Activated CD4-positive, alpha-beta T cell treated with anti-CD3 and anti-CD28 coated beads, Interleukin-2, amount 50 U/mL, for 48 hours (primary cell): ENCODE measurements at places on chromosomes 4 and X.

DNA sequence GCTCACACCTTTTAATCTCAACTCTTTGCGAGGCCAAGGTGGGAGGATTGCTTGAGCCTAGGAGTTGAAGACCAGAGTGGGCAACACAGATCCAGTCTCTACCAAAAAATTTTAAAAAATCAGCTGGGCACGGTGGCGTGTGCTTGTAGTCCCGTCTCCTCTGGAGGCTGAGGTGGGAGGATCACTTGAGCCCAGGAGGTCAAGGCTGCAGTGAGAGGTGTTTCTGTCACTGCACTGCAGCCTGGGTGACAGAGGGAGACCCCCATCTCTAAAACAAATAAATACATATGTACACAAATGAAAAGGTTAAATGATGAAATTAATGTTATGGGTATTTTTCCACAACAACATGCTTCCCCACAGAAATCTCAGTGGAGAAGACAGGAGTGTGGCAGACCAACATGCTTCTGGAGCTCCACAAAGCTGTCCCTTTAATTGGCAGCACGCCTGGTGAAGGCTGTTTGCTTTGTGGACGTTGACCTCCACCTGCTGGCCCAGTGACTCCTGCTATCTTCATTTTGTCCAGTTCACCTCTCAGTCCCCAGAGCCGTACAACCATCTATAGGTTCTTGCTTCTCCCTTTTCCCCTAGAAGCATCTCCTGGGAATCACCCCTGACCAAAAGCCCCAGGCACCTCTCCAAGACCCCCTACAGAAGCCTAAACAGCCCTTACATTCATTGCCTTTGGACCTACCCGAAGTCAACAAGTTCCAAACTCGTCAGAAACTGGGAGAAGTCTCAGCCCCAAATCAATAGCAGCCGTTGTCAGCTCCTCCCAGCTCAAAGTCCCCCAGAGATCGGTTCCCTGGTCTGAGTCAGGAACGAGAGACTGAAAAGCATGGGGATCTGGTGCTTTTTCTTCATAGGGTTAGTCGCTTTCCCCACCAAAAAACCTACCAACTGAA, 36.4 kb upstream of the CD99 start:
- DNase-seq = no peak

DNA sequence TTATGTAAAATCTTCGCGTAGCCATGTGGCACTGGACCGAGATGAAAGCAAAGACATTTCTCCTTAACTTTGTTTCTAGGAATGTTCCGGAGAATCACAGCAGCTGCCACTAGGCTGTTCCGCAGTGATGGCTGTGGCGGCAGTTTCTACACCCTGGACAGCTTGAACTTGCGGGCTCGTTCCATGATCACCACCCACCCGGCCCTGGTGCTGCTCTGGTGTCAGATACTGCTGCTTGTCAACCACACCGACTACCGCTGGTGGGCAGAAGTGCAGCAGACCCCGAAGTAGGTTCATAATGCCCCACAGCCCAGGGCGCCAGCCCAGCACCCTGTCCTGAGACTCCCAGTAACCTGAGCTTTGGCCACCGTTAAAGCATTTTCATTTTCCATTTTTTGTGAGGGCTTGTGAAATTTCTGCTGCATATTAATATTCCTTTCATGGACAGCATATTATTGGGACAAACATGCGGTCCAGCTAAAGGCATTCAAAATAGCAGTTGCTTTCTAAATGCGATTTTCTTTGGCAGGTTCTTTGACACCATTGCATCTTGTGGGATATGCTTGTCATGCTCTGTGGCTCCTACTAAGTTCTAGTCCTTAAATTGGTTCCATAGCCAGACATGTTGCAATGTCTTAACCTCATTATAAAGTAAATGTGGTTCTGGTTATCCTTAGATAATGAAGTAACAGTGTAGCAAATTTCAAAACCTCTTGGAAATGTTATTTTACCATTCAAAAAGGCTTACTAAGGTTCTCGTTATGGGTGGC, 49.1 kb upstream of the MSANTD1 start:
- DNase-seq = no peak

- DNase-seq = no peak
Measured at GRCh38 chrX:56615282-56615681, 51.9 kb downstream of the UBQLN2 start.

DNA sequence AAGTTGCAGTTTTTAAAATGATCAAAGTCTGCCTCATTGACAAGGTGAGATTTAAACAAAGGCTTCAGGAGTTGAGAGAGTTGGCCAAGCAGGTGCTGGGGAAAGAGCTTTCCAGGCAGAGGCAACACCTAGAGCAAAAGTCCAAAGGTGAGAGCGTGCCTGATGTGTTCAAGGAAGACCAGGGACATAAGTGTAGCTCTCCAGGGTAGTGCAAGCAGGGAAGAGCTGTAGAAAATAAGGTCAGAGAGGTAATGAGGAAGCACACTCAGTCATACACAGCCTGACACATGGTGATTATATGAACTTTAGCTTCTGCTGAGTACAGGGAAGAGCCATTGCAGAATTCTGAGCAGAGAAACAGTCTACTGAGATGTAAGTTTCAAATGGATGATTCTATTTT, 265.0 kb upstream of the NWD2 start:
- DNase-seq = no peak

GRCh38 chr4:95045429-95045828, 287.7 kb downstream of the BMPR1B start:
- no peak for DNase-seq

DNA sequence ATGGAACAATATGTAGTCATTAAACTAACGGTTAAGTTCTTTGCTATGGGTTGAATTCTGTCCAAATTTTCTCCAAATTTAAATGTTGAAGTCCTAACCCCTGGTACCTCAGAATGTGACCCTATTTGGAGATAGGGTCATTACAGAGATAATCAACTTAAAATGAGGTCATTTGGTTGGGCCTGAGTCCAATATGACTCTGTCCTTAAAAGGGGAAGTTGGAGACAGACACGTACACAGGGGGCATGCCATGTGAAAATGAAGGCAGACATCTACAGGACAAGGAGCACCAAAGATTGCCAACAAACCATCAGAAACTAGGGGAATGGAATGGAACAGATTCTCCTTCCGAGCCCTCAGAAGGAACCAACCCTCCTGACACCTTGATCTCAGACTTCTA, 492.0 kb upstream of the FTHL17 start:
- DNase-seq = no peak

- no peak for DNase-seq
Measured at GRCh38 chrX:65687367-65687766, 19.9 kb downstream of the MSN start.

DNA sequence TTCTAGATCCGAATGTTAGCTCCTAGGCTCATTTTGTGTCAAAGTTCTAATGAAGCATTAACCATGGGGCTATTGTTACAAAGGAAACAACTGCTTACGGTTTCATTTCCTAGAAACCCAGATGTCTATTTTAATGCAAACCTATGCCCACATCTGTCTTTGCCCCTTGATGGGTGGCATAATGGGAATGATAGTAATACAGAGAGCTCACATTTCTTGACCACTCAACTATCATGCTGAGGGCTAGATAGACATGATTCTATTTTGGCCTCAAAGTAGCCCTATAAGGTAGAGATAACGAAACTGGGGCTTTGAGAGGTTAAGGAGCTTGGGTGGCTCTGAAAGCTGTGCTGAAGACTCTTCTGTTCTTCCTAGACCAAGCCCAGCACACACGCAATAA, 1.9 kb downstream of the TLR7 start:
- DNase-seq = no peak

DNA sequence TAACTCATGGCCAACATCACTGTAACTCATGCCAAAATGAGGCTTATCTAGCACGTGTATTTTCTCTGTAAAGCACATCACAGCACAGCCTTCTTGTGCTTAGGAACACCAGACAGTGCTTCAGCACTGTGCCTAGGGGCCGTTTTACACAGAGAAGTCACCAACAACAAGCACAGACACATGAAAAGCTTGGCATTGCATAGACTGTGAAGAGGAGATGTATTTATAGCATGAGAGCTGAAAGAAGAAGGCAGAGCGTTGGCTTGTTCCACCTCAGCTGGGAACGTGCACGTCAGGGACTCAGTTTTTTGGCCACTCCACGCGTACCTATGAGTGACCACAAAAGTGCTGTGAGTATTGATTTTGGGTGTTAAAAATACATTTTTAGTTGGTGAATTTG, 116.3 kb upstream of the SFRP2 start:
- DNase-seq = no peak

DNA sequence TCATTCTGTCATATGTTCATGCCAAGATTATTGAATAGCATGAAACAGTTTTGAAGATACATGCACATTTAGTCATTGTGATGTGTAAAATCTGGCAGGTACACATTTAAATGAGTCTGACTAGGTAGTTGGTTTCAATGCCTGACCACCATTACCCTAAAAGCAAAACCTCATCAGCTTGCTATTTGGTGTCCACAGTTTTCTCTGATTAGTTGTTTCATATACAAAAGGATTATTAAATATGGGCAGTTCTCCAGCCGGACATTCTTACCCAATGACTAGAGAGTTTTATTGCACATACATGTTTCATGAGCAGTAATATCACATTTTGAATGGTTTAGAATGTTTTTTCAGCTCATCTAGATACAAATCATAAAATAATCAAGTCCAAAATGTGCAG, 23.7 kb downstream of the DCHS2 start:
- DNase-seq = no peak

DNA sequence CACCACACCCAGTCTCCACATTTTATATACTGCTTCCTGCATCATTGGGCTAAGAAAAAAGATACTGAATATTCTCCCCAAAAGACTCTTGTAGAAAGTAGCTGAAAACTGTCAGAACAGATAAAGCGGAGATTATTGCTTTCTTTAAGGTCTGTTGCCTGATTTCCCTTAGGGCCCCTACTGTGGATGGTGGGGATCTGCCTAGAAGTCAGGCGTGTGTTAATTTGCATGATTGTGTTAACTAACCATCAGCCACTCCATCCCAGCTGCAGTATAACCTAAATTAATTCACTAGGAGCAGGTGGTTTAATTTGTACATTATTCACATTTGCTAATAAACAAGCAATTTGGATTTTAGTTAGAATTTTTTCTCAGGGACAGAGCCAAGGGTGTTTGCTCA, 360.3 kb downstream of the FBXW7 start:
- DNase-seq = no peak

DNA sequence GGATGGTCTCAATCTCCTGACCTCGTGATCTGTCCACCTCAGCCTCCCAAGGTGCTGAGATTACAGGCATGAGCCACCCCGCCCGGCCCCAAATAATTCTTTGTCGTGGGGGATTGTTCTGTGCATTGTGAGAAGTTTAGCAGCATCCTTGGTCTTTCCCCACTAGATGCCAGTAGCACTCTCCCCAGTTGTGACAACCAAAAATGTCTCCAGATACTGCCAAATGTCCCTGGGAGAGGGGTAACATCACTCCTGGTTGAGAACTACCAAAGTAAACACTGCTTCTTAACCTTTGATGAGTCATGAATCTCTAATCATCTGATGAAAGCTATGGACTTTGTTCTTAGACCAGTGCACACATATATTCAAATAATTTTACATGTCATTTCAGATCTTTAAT, 90.7 kb upstream of the BRS3 start:
- no peak for DNase-seq

DNA sequence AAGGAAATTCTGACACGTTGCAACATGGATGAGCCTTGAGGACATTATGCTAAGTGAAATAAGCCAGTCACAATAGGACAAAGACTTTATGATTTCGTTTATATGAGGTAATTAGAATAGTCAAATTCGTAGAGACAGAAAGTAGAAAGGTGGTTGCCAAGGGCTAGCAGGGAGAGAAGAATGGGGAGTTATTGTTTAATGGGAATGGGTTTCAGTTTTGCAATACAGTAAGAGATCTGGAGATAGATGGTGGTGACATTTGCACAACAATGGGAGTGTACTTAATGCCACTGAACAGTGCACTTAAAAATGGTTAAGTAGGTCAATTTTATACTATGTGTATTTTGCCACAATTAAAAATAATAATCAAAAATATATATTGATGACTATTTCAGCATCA, 43.4 kb upstream of the TMEM154 start:
- DNase-seq = no peak

DNA sequence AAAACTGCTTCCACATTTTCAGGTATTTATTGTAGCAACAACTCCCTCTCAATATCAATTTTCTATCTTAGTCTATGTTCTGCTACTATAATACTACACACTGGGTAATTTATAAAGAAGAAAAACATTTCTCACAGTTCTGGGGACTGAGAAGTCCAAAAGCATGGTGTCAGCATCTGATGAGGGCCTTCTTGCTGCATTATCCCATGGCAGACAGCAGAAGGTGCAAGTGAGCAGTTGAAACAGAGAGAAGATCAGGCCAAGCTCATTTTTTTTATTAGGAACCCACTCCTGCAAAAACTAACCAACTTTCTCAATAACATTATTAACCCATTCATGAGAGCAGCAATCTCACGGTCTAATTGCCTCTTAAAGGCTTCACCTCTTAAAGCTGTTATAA, 376.0 kb downstream of the RAB28 start:
- no peak for DNase-seq

DNA sequence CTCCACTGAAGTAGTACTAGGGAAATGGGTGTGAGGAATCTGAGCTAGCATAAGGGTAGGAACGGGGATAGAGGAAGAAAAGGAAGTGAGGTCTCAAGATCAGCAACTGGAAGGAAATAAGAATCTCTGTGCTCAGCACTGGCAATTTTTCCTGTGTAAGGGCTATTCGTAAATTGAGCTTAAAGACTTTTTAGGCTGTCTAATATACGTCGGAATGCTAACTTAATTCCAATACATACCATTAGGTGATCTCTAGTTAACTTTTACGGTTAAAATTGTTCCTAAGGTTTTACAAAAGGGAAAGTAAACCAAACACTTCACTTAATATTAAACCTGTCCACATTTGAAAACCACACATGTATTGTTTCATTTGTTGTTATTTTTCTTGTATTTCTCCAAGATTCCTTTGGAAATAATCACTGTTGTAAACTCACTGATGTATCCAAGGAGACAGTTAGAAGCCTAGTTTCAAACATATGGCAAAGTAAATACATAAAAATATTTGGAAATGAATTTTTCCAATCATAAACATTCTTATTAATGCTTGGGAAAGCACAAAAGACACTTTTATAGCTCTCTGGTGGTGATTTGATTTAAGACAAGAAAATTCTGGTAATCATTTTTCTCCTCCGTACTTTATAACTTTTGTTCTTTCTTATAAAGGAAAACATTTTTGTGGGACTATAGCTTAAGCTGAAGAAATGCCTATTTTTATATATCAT, 28.1 kb upstream of the HPGDS start:
- DNase-seq = no peak

GRCh38 chr4:95124906-95125504, 367.2 kb downstream of the BMPR1B start:
- DNase-seq = no peak

DNA sequence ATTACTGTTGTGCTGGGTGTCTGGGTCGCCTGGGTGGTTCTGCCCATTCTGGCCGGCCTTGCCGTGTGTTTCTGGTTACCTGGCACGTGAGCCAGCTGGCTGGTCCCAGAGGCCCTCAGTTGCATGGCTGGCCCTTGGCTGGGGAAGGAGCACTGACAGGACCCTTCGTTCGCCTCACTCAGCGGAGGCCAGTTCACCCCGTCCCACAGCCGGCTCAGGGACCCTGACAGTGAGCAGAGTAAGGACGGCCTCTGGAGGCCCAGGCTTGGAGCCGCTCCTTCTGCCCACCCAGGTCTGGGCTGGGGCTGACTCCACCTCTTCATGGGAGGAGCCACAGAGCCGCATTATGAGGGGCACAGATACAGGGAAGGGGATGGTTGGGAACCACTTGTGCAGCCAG, 20.3 kb upstream of the HGFAC start:
- no peak for DNase-seq

- DNase-seq = no peak
Measured at GRCh38 chr4:38453253-38453881, 210.6 kb upstream of the KLF3 start.
